ENCODE measurements at places on chromosomes 3 and 15.

DNA sequence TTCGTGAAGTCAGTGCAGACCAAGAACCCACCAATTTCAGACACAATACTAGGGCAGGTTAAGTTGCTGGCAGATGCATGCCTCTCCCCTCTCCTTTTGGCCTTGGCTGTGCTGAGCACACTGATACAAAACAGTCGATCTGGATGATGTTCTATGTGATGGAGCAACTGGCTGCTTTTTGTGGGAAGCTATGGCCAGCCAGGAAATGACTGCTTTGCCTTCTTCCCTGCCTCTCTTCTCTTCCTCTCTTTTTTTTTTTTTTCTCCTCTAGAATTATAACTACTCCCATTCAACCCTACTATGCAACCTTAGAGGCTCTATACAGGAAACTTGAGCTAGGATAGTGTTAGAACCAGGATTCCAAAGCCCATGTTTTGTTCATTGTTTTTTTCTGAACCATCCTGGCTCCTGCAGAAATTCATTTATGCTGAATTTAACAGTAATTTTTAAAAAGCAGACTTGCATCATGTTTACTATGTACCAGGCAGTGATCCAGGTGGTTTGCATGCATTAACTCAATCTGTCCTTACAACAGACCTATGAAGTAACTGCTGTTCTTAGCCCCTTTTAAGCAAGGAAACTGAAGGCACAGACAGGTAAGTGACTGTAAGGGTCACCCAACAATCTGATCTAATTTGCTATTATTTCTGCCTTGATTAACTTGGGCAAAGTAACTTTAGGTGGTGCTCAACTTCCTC lies 62.9 kb downstream of the PLD1 start:
- no peak for DNase-seq

DNA sequence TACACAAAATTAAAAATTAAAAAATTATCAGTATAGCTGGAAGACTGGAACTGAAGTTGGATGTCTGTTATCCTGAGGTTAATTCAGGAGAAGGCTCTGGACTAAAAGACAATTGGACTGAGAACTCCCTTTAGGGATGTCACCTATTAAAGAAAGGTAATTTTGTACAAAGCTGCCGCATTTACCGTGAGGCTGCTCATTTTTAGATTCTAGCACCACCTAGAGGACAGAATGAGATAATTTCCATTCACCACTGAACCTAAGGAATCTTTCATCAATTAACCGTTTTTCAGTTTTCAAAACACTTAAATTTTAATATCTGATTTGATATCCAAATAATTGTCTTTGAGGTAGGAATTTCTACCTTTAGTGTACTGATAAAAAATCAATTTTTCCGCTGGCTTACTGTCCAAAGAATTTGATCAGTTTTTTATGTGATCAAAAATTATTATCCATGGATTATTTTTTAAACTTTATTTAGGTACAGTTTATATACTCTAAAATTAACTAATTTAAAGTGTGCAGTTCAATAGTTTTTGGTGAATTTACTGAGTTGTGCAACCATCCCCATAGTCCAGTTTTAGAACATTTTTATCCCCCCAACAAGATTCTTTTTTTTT lies 106.7 kb upstream of the TNIK start:
- no peak for DNase-seq

DNA sequence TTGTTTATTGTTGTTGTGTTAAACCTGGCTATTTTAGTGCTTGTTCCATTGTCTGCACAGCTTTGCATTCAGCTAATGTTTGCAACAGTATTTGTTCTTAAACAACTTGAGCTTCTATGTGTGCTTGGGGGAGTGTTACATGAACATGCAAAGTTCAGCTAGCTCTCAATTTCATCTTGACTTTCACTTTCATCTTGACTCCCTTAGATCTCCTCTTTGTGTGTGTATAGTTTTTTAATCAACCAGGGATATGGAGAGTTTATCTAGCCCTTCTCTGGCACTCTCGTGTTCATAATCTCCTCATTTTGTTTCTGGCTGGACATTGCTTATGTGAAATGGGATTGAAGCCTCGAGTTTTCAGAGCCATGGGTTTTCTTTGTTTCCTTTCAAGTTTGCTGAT lies 212.4 kb upstream of the ZBTB20 start:
- no peak for DNase-seq

DNA sequence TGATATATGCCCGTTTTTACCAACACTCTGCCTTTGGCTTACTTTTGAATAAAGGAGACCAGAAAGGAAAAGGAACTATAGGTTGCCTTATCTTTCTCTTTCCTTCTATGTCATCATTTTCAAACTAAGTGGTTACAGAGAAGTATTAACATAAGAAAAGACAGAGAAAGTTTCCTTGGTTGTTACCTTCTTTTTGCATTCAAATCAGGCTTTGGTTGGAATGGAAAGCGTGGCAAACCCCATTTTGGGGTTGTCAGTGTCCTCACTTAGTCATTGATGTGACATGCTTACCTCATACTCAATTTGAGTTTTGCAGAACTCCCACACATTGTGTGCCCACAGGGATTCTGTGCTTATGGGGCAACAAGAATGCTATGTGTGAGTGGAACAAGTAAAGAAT lies 3.7 kb upstream of the THRB start:
- DNase-seq, result no peak
